ENCODE measurements at places on chromosomes 3 and 15.

GRCh38 chr3:54073386-54073785, 49.0 kb upstream of the CACNA2D3 start:
- DNase-seq: no peak

GRCh38 chr3:149442851-149443544, 31.5 kb upstream of the TM4SF4 start:
- DNase-seq: no peak

DNA sequence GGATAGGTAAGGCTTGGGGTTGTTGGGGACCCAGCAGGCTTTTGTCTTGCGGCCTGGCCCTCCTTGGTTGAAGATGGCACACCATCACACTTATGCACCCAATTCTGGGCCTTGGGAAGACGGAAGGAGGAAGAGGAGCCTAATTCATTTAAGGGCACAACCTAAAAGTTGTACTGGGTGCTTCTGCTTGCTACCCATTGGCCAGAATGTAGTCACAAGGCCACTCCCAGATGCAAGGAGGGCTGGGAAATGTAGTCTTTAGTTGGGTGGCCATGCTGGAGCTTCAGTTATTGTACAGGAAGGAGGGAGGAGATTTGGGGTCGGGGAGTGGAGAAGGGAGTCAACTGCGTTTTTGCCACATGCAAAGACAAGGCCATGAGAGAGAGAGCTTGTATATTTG, 109.2 kb downstream of the TMEM266 start:
- no peak for DNase-seq

DNA sequence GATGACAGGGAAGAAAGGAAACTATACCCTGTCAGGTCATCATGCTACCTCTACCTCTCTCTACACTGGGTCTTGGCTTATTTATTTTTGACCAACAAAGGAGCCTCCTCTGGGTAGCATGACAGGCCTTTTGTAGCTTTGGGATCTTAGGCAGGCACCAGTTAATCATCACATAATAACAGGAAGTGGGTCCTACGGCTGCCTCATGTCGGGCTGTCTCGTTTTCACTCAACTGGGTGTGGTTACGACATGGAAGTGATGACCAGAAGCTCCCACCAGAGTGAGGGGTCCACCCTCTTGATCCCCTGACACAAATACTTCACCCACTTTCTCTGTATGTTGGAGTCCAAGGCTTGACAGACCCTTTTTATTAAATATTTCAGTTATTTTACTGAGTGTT, 105.3 kb downstream of the CD47 start:
- DNase-seq: no peak

DNA sequence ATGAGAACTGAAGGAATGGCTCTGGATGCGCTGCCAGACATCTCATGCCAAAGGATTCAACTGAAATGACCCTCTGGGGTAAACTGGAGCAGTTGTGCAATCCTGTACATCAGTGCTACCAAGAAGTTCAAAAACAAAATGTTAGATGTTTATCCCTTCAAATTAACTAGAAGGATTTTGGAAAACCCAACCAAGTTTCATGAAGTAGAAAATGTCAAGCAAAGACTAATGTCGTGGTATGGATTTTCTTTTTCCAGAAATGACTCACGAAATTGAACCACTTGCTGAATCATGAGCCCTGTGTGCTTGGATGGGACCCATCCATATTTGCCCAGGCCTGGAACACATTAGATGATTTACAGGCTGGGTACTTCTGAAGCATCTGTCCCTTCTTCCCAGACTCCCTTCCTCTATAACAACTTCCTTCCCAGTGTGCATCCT, 101.6 kb downstream of the LRTM1 start:
- peak; percentile 6 for DNase-seq

DNA sequence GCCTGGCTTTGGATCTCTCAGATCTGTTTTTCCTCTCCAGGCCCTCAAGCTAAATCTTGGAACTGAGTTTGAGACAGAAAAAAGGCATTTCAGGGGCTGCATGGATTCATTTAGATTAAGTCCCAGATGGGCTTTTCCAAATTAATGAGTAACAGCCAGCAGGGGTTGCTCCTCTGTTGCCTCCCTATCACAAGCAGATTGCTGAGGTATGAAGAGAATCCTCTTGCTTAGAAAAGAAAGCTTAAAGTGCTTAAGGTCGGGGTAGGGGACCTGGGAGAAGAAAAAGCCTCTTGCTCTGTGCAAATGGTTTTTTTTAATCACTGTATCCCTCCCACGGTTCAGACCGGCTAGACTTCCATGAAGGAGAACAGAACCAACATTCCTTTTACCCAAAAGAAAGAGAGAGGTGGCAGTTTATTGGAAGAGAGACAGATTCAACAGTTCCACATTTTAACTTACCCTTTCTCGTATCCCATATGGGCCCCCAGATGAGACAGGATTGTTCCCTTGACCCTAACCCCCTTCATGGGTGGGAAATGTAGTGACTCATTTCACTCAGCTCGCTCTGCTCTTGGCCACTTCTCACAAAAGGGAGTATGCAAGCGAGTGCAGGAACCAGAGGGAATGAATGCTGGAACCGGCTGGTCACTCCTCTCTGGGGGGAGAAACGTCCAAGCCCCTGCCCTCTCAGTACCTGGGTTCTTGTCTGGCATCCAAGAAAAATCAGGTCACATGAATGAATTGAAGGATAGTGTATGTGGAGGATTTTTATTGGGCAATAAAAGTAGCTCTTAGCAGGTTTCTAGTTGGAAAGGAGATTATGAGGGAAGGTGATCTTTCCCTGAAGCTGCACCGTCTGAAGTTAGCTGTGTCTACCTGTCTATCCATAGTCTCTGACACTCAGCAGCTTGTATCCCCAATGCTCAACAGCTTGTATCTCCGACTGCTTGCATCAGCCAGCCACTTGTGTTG, 745.2 kb downstream of the SI start:
- DNase-seq: no peak

GRCh38 chr15:88334436-88334835, 77.9 kb upstream of the NTRK3 start:
- DNase-seq: peak; percentile 15

- DNase-seq: peak; percentile 89
These were observed 10.5 kb upstream of the SLITRK3 start for GRCh38 chr3:165206454-165207266.

- DNase-seq: peak; percentile 29
These were observed 18.0 kb upstream of the RYR3 start for GRCh38 chr15:33292717-33293307.

DNA sequence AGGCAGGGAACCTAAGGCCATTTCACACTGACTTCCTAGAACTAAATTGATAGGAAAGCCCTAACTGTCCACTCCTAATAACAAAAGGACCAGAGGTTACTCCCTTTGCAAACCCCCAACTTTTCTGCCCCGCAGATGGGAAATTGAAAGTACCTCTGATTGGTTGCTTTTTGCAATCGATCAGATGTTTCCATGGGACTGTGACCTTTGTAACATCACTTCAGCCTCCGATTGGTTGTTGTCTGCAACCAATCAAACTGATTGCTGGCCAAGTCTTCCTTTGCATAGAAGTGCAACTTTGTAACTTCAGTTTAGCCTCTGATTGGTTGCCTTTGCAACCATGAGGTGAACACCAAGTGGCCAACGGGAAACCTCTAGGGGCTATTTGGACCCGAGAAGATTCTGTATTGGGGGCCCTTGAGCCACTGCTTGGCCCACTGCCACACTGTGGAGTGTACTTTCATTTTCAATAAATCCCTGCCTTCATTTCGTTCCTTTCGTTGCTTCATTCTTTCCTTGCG, 11.3 kb upstream of the KNL1 start:
- DNase-seq: peak; percentile 65

GRCh38 chr3:47964740-47965139, 51.5 kb downstream of the MAP4 start:
- no peak for DNase-seq

- DNase-seq: no peak
These were observed 220.4 kb upstream of the MDFIC2 start for GRCh38 chr3:70532806-70533205.

DNA sequence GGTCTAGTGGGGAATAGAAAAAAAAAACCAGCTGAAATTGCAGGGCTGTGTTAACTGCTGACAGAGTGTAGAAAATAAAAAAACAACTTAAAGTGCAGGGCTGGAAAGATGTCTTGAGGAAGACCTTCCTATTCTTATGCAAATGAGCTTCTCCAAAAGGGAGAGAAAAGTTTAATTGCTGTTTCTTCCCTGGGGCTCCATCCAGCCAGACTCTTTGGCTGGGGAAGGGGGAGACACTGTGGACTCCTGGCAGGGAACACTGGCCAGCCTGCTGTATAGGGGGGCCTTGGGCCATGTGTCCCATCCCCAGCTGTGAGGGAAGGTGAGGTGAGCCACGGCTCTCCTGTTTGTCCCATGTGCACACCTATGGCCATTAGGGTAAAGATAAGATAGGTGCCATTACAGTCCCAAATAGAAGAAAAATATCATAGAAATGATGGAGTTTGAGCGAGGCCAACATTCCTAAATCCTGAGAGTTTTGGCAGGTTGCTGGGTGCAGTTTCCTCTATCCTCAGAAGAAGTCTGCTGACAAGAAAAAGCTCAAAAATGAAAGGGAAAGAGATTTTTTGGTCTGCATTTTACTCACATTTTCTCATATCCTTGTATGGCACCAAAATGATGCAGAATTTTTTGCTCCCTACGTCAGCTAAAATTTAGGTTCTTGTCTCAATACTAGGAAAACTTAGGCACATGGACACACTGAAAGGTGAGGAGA, 901.7 kb downstream of the PLOD2 start:
- no peak for DNase-seq

GRCh38 chr3:129605922-129606635, 397 bp downstream of the PLXND1 start:
- no peak for DNase-seq

DNA sequence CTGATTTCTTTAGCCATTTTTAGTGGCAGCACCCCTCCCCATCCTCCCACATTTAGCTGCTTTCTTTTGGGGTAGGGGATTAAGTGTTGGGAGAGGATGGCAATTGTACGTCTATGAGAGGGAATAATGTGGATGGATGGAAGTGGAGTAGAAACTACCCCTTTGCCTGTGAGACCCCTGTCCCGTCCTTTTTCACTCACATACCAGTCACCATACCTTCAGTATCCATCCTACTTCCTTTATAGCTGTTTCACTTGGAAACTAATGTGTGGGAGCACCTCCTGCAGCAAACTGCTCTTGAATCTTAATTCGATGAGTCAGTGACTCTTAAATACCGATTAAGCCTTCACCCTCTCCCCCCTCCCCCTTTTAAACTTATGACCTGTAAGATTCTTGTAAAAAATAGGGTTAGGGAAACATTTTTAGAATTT, 730 bp downstream of the SPRED1 start:
- no peak for DNase-seq

DNA sequence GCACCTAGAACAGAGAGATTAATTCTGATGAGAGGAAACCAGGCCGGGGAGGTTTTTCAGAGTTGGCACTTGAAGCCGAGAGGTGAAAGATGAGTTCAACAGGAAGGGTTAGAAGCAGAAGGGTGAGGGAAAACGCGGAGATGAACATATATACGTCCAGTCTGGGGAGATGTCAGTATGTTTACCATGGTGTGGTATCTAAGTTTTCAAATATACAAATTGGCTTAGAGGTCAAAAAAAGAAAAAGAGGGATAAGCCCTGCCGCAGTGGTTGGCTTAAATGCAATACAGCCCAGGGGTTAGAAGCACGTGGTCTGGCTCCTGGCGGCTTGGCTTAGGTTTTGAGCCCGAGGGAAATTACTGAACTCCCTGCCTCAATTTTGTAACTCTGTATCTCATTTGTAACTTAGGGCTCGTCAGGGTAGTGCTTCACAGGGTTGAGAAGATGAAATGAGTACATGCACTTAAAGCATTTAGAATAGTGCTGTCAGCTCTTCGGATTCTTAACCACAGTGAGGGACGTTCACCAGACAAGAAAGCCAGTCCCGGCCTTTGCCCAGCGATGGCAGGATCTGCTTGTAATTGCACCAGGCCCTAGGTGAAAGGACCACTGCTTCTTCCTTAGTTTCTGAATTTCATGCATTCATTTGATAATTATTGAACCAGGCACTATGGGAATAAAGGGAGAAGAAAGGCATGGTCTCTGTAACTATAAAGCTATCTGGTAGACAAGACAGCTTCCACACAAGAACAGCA, 6.4 kb downstream of the HES1 start:
- DNase-seq: peak; percentile 51

GRCh38 chr15:48149858-48150257, 28.2 kb downstream of the MYEF2 start:
- DNase-seq: no peak

GRCh38 chr3:37934631-37935289, 55.8 kb upstream of the VILL start:
- DNase-seq: no peak

GRCh38 chr3:62318365-62318751, 55.0 kb downstream of the FEZF2 start:
- DNase-seq: no peak

GRCh38 chr3:44159696-44160300, 81.9 kb upstream of the TOPAZ1 start:
- DNase-seq: no peak

DNA sequence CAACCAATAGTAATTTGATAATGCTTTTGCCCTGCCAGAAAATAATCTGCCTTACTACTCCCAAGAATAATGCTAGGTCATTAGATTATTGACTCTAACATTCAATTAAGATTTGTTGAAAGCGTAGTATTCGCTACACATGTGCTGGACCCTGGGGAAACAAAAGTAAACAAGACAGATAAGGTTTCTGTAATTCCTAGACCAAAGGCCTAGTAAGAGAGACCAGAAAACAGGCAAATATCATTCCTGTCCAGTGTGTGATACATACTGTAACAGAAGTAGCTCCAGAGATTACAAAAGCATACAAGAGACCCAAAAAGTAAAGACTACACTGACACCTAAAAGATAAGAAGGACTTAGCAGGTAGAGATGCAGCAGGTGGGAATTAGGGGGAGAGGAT, 60.8 kb downstream of the PLOD2 start:
- DNase-seq: no peak

GRCh38 chr3:146163584-146163983, 2.6 kb upstream of the PLOD2 start:
- DNase-seq: no peak

DNA sequence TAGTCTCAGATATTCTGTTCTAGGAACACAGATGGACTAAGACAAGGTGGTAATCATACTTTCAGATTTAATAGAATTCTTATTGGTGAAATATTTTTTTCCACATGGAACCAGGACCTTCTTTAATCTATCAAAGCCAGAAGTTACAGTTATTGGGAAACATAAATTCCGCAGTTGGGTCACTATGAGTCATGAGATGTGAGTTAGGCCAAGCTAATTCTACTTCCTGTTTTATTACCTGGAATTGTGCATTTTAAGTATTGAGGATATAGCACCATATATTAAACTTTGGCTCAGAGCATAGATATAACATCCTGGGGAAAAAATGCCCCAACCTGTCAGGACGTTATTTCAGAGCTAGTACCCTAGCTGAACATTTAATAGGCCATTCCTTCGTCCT, 96.4 kb upstream of the P3H2 start:
- DNase-seq: no peak

- DNase-seq: no peak
These were observed 37.0 kb upstream of the CASR start for GRCh38 chr3:122146466-122146865.

- no peak for DNase-seq
These were observed 4.1 kb downstream of the MBNL1 start for GRCh38 chr3:152272771-152273242.

DNA sequence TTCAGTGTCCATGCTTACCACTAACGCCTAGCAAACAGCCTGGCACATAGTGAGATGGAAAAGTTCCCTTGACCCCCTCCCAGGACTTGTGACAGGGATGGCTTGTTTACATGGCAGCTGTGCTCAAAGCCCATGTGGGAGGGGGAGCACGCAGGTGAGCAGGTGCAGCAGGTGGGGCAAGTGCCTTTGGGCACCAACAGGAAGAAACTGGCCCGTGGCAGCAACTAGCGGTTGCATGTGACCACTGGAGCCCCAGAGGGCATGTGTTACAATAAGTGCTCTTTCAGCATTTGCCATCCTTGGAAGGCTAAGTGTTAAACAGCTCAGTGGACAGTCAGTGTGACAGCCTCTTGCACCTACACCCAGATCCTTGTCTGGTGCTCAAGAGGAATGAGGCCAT, 734.6 kb downstream of the TUSC7 start:
- DNase-seq: no peak
